ENCODE measurements at places on chromosomes 2 and 18. TPM values are rescaled to one million over a fixed set of nuclear protein-coding genes. Genes with fewer than 3 reads are reported as not detected.

- DNase-seq = no peak
Measured at GRCh38 chr2:54572636-54573536, 116.8 kb downstream of the SPTBN1 start.

DNA sequence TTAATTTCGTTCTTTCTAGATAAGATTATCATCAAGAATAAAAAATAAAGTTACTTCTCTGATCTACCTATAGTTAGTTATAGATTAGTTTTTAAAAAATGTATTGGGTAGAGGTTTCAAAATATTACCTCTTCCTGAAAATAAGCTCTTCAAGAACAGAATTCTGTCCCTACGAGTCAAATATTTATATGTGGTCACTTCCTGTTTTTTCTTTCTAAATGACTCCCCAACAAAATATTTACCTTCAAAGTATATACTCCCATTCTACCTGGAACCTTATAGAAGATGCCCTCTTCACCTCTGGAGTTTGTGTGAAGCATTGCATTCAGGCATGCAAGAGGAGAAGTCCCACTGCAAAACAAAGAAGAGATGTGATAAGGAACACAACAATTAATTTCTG lies 72.3 kb downstream of the ASXL2 start:
- DNase-seq = no peak

- DNase-seq = no peak
Measured at GRCh38 chr2:143433251-143433650, 304.0 kb downstream of the ARHGAP15 start.

DNA sequence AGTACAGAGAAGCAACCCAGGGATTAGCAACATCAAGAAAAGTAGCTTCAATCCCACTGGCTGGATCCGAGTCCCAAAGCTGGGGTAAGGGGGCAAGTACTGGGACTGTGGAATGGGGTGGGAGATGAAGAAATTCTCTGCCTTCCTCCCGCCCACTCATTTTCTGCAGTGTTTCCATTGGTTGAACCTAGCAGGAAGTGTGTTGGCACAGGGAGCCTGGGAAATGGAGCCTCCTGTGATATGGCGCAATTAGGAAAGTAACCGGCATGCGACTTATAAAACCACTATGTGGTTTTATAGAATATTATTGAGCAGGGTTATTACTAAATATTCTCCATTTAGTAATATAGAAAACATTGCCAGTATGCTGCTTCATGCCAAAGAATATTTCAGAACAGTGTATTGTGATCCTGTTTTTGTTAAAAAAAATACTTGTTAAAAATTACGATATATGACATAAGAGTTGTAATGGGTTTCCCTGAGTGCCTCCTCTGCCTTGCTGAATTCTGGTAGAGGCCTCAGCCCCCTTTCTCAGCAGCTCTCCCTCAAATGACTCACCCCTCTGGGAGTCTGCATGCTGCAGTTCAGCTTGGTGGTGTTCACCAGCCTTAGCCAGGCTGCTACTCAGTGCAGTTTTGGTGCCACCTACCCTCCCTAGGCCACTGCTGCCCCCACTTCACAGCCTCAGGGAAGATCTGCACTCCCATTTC lies 60.5 kb downstream of the HK2 start:
- no peak for DNase-seq

- peak; percentile 1 for DNase-seq
Measured at GRCh38 chr2:26578581-26578980, 62.6 kb downstream of the CIB4 start.

DNA sequence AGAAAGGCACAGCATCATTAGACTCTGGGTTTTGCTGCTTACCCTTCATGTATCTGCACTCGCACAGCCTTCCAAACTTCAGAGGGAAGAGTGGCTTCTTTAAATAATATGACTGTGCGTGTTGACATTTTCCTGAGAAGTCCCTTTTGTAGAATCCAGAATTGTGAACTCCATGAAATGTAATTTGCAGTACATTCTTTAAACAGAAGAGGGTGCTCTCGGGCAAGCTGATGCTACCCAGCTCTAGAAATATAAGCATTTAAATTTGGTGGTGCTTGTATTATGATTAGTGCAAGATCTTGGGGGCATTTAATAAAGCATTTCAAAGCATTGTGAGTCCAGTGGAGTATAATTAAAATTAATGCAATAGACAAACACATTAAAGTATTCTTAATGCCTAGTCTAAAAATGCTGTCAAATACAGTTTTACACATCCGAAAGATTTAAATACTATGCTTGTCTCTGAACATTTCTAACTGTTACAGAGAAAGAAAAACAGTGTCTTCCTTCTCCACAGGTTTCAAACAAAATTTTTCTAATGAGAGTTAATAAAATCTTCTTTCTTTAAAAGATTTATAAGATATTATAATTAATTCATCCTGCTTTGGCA lies 17.3 kb upstream of the GTF2A1L start:
- no peak for DNase-seq

- no peak for DNase-seq
Measured at GRCh38 chr18:8538935-8539334, 70.3 kb upstream of the RAB12 start.

Gene KYNU
- total RNA-seq = 0.61 TPM

DNA sequence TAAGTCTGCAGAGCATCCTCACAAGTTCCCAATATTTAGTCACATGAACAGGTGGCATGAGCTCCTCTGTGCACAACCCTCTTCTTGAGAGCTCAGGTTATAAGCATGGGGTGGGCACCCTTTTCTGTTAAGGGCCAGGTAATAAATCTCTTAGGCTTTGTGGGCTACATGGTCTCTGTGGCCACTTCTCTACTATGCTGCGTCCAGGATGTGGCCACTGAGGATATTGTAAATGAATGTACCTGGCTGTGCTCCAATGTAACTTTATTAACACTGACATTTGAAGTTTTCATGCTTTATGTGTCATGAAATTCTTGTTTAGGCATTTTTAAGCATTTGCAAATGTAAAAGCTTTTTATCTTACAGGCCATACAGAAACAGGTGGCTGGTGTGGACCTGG lies 116.8 kb upstream of the ST6GAL2 start:
- DNase-seq = no peak

Gene DLGAP1
- 0.13 TPM for total RNA-seq

Gene YES1
- 25.0 TPM for total RNA-seq

Gene RASGRP3
- 22.5 TPM for total RNA-seq

GRCh38 chr18:7691206-7691605 lies 124.1 kb downstream of the PTPRM start:
- no peak for DNase-seq

Gene KCTD1
- total RNA-seq = 4.7 TPM

GRCh38 chr2:67242456-67242855 lies 154.7 kb upstream of the ETAA1 start:
- no peak for DNase-seq

- DNase-seq = no peak
Measured at GRCh38 chr18:24876266-24876665, 415.8 kb downstream of the HRH4 start.

Gene HNMT
- total RNA-seq = 7.8 TPM

- DNase-seq = no peak
Measured at GRCh38 chr2:86818114-86818801, 27.5 kb upstream of the CD8A start.

- peak; percentile 18 for DNase-seq
Measured at GRCh38 chr2:48346124-48346536, 183.8 kb upstream of the STON1 start.

Gene TMEM163
- total RNA-seq = not detected

Gene FER1L5
- not detected for total RNA-seq

GRCh38 chr2:212727751-212728150 lies 189.1 kb upstream of the ERBB4 start:
- no peak for DNase-seq

- no peak for DNase-seq
Measured at GRCh38 chr2:105393373-105394055, 5.3 kb downstream of the FHL2 start.

GRCh38 chr18:11570769-11571412 lies 38.5 kb upstream of the SLC35G4 start:
- no peak for DNase-seq

Gene KIF1A
- total RNA-seq = 0.05 TPM

DNA sequence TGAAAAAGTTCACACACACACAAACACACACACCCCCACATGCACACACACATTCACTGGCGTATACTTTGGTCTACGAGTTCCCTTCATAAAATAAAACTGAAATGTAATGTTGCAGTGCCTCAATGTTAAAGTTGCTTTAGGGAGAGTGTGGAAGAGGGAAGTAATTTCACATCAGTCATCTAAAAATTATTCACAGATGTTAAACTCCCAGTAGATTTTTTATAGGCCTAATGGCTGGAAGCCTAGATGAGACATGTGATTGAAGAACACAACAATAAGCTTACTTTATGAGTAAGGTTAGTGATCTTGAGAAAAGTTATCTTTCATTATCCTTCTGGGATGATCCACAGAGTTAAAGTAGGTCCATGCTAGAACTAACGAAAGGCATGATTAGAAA lies 506.7 kb upstream of the CNTNAP5 start:
- DNase-seq = no peak

DNA sequence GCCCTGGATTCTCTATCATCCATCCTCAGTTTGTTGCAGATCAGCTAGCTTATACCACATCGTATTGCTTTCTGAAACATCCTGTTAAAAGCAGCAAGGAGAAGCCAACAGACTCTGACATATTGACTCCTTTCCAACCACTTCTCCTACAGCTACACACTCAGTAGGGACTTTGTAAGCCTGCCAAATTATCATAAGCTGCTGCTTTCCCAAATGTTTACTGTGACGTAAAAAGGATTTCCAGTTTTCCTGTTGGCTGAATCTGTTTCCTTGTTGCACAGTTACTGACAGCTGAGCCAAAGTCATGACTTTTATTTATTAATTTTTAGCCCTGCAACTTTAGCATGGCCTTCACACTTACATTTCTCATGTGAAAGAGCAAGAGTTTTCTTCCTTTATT lies 294.3 kb downstream of the KCNJ3 start:
- DNase-seq = no peak

DNA sequence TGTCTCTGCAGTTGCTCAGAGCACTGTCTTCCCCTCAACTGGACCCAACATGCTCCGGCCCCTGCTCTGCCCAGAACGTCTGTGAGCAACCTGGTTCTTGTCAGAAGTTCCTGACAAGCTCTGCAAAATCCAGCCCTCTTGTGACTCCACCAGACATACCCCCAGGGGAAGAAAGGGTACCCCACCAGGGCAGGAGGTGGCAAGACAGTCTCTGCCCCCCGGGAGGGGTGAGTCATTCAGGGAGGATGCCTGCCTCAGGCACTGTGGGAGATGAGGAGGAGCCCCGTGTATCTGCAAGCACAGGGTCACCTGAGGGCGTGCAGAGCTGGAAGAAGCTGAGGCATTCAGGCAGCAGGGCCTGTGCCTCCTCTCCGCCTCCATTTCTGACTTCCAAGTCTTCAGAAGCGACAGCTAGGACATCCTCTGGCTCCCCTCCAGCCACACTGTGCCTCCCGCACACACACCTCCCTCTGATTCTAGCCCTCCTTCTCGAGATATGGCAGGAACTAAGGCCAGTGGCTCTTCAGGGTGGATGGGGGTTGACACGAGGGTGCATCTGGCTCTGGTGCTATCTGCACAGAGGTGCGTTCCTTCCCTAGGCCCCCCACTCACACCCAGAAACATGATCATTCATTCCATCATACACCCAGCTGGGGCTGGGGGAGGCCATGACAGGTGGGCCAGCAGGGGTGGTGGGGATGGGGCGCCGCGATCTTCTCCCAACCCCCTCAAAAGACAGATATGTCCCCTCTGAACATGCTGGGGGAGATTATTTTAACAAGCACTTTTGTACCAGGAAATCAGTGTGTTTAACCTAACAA lies 222.2 kb downstream of the CYP26B1 start:
- no peak for DNase-seq

Gene AMER3
- total RNA-seq = not detected

Gene ALPI
- total RNA-seq = not detected
